H7 (cell line): ENCODE measurements at places on chromosomes 16 and 17. TPM values are rescaled to one million over a fixed set of nuclear protein-coding genes. Genes with fewer than 3 reads are reported as not detected.

The ABCC12 gene
- total RNA-seq: not detected in 2 replicates

The SMURF2 gene
- total RNA-seq: 33.9 and 36.2 TPM in 2 replicates

The ZMYND15 gene
- 0.17 TPM in 1 of 2 replicates, not detected in the other for total RNA-seq

The HIC1 gene
- 0.03 and 0.63 TPM in 2 replicates for total RNA-seq

The SHCBP1 gene
- 10.0 and 13.4 TPM in 2 replicates for total RNA-seq

The GDPD1 gene
- 3.1 and 4.3 TPM in 2 replicates for total RNA-seq

The JPH3 gene
- 24.0 and 25.6 TPM in 2 replicates for total RNA-seq

The CORO1A gene
- 5.8 and 5.9 TPM in 2 replicates for total RNA-seq

The KRTAP4-3 gene
- total RNA-seq: not detected in 2 replicates

The HBA1 gene
- not detected in 2 replicates for total RNA-seq

The CPNE7 gene
- 5.9 and 11.8 TPM in 2 replicates for total RNA-seq

The SHPK gene
- 22.9 and 27.0 TPM in 2 replicates for total RNA-seq

The RGS11 gene
- 0.69 and 0.81 TPM in 2 replicates for total RNA-seq

The AKAP10 gene
- total RNA-seq: 12.8 and 18.7 TPM in 2 replicates

The LDAF1 gene
- total RNA-seq: 25.5 and 27.3 TPM in 2 replicates

The STAC2 gene
- 0.15 and 0.59 TPM in 2 replicates for total RNA-seq

The SNRNP25 gene
- 39.5 and 52.9 TPM in 2 replicates for total RNA-seq
